ENCODE measurements at places on chromosomes 5 and 9. TPM values are rescaled to one million over a fixed set of nuclear protein-coding genes. Genes with fewer than 3 reads are reported as not detected.

DNA sequence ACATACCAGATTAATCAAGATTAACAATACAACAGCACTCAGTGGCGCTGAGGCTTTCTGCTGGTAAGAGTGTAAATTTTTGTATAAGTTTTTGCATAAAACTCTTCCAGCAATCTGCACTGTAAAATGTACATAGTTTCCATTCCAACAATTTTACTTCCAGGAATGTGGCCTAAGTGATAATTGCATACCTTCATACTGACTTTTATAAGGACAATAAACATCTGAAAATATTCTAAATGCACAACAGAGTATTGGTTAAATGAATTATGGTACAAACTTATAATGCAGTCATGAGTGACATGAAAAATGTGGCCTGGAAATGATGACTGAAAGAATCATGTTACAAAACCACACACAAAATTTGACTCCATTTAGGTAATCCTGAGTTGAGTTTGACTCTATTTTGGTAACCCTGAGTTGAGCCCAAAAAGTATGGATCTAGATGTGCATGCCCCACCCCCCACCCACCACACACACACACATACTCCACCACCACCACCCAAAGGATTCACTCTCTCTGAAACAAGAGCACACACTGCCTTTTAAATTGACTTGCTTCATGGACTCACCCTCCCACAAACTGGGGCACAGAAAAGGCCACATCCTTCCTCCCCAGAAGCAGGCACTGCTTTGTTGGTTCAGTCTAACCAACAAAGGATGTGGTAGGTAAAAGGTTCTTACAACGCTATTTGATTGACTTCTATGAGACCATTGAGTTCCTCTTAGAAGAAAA, 137.6 kb downstream of the SUSD1 start:
- no peak overlapping the region for H3K4me3 ChIP-seq
- H3K4me1 ChIP-seq: peaks cover 4% of the 10 kb centered on the region
- H3K27me3 ChIP-seq: no peaks in the 10 kb centered on the region
- DNase-seq: no peak

PDGFRB gene
- 104 TPM for total RNA-seq

DNA sequence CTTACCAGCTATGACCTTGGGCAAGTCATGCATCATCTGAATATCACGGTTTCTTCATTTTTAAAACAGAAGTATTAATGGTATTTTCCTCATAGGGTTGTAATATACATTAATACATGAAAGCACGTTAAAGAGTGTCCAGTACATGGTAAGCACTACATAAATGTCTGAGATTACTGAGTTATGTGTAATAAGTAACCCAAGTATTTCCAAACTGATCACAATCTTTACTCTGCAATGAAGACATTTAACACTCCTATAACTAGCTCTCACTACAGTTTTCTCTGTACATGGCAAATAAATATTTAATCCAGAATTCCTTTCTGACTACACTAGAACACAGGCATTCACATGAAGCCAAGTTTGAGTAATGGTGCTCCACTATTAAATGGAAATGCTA, 4.0 kb downstream of the GLDC start:
- H3K27ac ChIP-seq: peak overlapping the region; percentile 71
- peaks cover 6% of the 10 kb centered on the region for H3K27me3 ChIP-seq
- no peak overlapping the region for H3K4me3 ChIP-seq
- no peak for DNase-seq

GRCh38 chr5:1033178-1033577, 24.6 kb downstream of the NKD2 start:
- H3K36me3 ChIP-seq: no peaks in the 10 kb centered on the region
- no peaks in the 10 kb centered on the region for H3K27me3 ChIP-seq
- no peak for DNase-seq
- H3K4me1 ChIP-seq: no peaks in the 10 kb centered on the region

TMEM267 gene
- 24.1 TPM for total RNA-seq

- H3K27ac ChIP-seq: no peak overlapping the region
- no peak for DNase-seq
- no peaks in the 10 kb centered on the region for H3K36me3 ChIP-seq
- H3K4me3 ChIP-seq: no peak overlapping the region
- H3K27me3 ChIP-seq: no peaks in the 10 kb centered on the region
- H3K4me1 ChIP-seq: no peaks in the 10 kb centered on the region
Measured at GRCh38 chr5:80646926-80647325, 7.5 kb upstream of the MSH3 start.

GRCh38 chr9:79801459-79801858, 229.7 kb downstream of the TLE4 start:
- no peak for DNase-seq
- H3K4me3 ChIP-seq: no peak overlapping the region
- no peaks in the 10 kb centered on the region for H3K4me1 ChIP-seq
- H3K36me3 ChIP-seq: no peaks in the 10 kb centered on the region
- H3K27ac ChIP-seq: no peak overlapping the region

CNTNAP3B gene
- total RNA-seq: 26.3 TPM

DNA sequence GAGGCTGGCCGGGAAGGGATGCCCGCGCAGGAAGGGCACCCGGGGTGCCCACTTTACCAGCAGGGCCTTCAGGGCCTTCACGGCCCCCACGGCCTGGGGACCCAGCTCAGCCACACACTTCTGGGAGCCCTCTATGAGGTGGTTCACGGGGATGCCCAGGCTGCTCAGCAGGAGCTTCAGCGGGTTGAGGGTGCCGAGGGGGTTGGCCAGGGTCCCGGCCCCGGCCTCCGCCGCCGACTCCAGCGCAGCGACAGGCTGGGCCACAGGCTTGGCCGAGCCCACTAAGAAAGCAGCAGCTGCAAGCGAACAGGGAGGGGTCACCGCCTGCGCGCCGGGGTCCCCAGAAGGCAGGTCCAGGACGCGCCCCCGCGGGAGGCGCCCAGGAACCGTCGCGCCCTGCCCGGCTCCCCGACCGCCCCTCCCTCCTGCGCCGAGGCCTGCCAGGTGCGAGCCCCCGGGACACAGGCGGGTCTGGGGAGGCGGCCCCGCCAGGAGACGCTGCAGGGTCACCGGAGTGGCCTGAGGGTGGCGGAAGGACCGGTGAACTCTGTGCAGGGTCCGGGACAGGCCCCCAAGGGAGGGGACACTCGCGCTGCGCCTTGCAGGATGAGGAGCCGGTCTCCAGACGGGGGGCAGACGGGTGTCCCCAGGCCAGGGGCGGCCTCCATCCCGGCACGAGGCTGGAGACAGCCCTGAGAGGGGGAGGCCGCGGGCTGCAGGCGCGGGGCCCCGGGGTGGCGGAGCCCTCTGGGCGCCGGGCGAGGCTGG, 572 bp downstream of the SCGB3A1 start:
- no peak overlapping the region for H3K4me3 ChIP-seq
- H3K27me3 ChIP-seq: no peaks in the 10 kb centered on the region
- no peaks in the 10 kb centered on the region for H3K4me1 ChIP-seq
- peak; percentile 73 for DNase-seq
- H3K36me3 ChIP-seq: no peaks in the 10 kb centered on the region

SPINK4 gene
- not detected for total RNA-seq

PANK3 gene
- total RNA-seq: 36.9 TPM

GRCh38 chr5:1558944-1559343, 35.2 kb upstream of the LPCAT1 start:
- no peak for DNase-seq
- H3K27me3 ChIP-seq: no peaks in the 10 kb centered on the region
- H3K4me1 ChIP-seq: no peaks in the 10 kb centered on the region
- no peak overlapping the region for H3K4me3 ChIP-seq
- no peak overlapping the region for H3K27ac ChIP-seq

TPM2 gene
- total RNA-seq: 218 TPM

GRCh38 chr5:124030043-124030491, 518.1 kb downstream of the CSNK1G3 start:
- no peak for DNase-seq
- no peaks in the 10 kb centered on the region for H3K4me1 ChIP-seq
- H3K36me3 ChIP-seq: no peaks in the 10 kb centered on the region
- H3K27ac ChIP-seq: no peak overlapping the region
- H3K27me3 ChIP-seq: no peaks in the 10 kb centered on the region

GRCh38 chr5:93578813-93579691, 2.0 kb downstream of the NR2F1-AS1 start:
- peaks cover 6% of the 10 kb centered on the region for H3K4me1 ChIP-seq
- peak overlapping the region; percentile 83 for H3K27ac ChIP-seq
- H3K27me3 ChIP-seq: no peaks in the 10 kb centered on the region
- H3K4me3 ChIP-seq: peak overlapping the region; percentile 88
- peak; percentile 84 for DNase-seq
- no peaks in the 10 kb centered on the region for H3K36me3 ChIP-seq

DNA sequence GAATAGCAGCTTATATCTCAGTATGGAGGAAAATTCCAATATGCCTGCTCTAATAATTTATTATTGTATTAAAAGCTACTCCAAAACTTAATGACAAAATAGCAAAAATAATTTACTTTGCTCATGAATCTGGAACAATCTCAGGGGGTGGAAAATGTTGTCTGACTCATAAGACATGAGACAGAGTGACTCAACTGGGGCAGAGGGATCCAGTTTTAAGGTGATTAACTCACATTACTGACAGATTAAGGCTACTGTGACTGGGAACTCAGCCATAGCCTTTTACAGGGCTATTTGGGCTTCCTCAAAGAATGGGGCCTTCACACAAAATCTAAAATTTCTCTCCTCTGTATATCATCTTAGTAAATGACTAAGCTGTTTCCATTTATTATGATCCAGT, 1172.9 kb downstream of the CDH12 start:
- no peaks in the 10 kb centered on the region for H3K4me1 ChIP-seq
- no peaks in the 10 kb centered on the region for H3K27me3 ChIP-seq
- no peak overlapping the region for H3K27ac ChIP-seq
- no peak overlapping the region for H3K4me3 ChIP-seq

SURF6 gene
- total RNA-seq: 17.3 TPM

GRCh38 chr5:65728218-65728617, 6.2 kb downstream of the NLN start:
- no peaks in the 10 kb centered on the region for H3K27me3 ChIP-seq
- H3K27ac ChIP-seq: no peak overlapping the region
- no peak for DNase-seq
- no peak overlapping the region for H3K4me3 ChIP-seq
- H3K36me3 ChIP-seq: no peaks in the 10 kb centered on the region

NMUR2 gene
- not detected for total RNA-seq

DNA sequence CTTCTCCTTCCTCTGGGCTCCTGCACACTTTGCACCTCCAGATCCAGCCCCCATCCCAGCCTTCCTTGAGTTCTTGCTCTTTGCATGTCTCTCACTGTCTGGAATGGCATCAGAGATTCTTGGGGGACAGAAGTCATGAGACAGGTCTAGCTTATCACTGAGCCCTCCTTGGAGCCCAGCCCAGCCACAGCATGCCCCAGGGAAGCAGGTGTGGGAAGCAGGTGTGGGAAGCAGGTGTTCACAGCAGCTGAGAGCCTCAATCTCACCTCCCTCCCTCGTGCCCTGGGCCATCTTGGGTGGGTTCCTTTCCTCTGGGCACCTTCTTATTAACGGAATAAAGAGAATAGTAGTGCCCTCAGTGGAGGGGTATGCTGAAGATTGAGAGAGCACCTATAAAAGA, 27.2 kb downstream of the SLC6A7 start:
- H3K4me3 ChIP-seq: no peak overlapping the region
- no peaks in the 10 kb centered on the region for H3K4me1 ChIP-seq
- H3K36me3 ChIP-seq: no peaks in the 10 kb centered on the region
- no peaks in the 10 kb centered on the region for H3K27me3 ChIP-seq
- no peak overlapping the region for H3K27ac ChIP-seq
